Lung (tissue), 17 donors: ENCODE measurements at places on chromosomes 6 and 20. TPM values are rescaled to one million over a fixed set of nuclear protein-coding genes. Genes with fewer than 3 reads are reported as not detected.

- H3K4me3 ChIP-seq = no peak overlapping the region
- DNase-seq = no peak
- H3K27ac ChIP-seq = no peak overlapping the region
Observed at GRCh38 chr6:121791396-121792315, 356.2 kb downstream of the GJA1 start.

DNA sequence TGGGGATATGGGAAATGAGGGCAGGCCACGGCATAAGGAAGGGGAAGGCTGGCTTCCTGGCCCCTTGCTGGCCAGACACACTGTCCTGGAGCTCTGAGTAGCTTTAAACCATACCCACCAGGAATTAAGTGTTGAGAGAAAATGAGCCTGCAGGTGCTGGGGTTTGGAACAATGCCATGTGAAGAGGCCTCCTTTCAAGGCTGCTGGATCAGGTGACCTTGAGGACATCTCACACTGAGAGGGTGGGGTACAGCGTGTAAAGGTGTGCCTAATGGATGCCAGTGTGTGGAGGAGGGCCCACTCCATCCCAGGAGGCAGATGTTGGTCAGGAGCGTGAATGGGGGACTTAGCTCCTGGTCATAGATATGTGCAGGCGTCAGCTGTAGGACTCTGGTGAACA is 74.8 kb upstream of the MLN start:
- H3K36me3 ChIP-seq = no peaks in the 10 kb centered on the region
- H3K27me3 ChIP-seq = no peaks in the 10 kb centered on the region
- H3K27ac ChIP-seq = no peak overlapping the region
- no peak for DNase-seq
- no peak overlapping the region for H3K4me3 ChIP-seq

DNA sequence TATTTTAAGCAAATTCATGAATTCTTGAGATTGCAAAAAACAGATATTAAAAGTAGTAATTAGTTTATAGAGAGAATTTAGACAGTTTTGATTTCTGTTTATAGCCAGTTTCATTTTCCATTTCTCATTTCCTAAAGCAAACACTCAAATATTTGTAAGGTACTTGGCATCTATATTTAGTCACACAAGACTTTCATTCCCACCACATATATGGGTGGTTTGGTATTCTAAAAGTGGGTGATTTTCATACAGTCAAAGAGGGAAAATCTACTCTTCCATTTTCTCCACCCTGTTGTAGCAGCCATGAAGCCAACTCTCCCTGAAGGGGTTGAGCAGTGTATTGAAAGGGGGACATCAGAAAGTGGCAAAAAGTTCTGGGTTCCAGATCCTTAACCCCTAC is 181.1 kb upstream of the SUPT3H start:
- no peaks in the 10 kb centered on the region for H3K36me3 ChIP-seq
- no peak overlapping the region for H3K4me3 ChIP-seq
- H3K27ac ChIP-seq = no peak overlapping the region
- no peak for DNase-seq
- H3K27me3 ChIP-seq = peaks cover 3% of the 10 kb centered on the region

- no peak overlapping the region for H3K27ac ChIP-seq
- DNase-seq = no peak
- H3K27me3 ChIP-seq = no peaks in the 10 kb centered on the region
- H3K4me3 ChIP-seq = no peak overlapping the region
- H3K4me1 ChIP-seq = no peaks in the 10 kb centered on the region
Observed at GRCh38 chr6:140160909-140161308, 786.5 kb upstream of the CITED2 start.

DNA sequence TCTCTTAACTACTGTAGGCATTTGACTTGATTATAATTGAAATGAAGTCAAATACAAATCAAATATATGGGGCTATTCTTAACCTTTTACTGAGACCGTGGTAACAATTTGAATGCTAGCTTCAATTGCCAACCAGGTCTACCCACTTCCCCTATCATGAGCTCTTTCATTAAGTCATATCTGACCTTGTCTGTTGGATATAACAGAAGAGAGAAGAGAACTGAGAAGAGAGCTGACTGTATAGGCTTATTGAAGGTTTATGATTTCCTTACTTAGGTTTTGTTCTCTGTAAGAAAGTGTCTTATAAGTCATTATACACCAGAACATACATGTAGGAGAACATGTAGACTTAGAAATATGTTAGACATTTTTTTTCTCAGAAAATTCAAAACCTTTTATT is 549.4 kb downstream of the COL12A1 start:
- no peaks in the 10 kb centered on the region for H3K4me1 ChIP-seq
- H3K27me3 ChIP-seq = no peaks in the 10 kb centered on the region
- no peak for DNase-seq
- no peaks in the 10 kb centered on the region for H3K36me3 ChIP-seq
- no peak overlapping the region for H3K27ac ChIP-seq

GRCh38 chr6:76124018-76124417 is 51.6 kb upstream of the IMPG1 start:
- no peaks in the 10 kb centered on the region for H3K27me3 ChIP-seq
- H3K27ac ChIP-seq = no peak overlapping the region
- H3K36me3 ChIP-seq = no peaks in the 10 kb centered on the region
- DNase-seq = no peak
- H3K4me1 ChIP-seq = no peaks in the 10 kb centered on the region

- H3K27me3 ChIP-seq = no peaks in the 10 kb centered on the region
- DNase-seq = peak; percentile 75
- H3K27ac ChIP-seq = no peak overlapping the region
Observed at GRCh38 chr6:87697581-87698546, 4.2 kb downstream of the AKIRIN2 start.

DNA sequence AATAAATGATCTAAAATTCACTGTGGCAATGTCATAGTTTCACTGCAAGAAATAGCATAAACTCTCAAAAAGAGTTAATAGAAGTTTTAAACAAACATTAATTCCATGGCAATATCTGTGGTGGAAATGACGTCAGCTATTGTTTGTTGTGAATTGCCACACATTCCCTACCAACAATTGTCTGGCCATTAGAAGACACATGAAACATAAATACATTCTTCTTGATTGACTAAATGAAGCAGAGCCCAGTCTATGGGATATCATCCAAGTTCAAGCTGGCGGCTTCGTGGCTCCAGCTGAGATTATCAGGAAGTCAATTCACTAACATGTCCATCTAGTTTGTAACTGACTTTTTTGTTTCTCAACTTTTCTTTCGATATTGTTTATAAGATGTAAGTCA is 369.0 kb downstream of the ARHGAP18 start:
- DNase-seq = peak; percentile 31
- H3K36me3 ChIP-seq = no peaks in the 10 kb centered on the region
- no peaks in the 10 kb centered on the region for H3K4me1 ChIP-seq

DNA sequence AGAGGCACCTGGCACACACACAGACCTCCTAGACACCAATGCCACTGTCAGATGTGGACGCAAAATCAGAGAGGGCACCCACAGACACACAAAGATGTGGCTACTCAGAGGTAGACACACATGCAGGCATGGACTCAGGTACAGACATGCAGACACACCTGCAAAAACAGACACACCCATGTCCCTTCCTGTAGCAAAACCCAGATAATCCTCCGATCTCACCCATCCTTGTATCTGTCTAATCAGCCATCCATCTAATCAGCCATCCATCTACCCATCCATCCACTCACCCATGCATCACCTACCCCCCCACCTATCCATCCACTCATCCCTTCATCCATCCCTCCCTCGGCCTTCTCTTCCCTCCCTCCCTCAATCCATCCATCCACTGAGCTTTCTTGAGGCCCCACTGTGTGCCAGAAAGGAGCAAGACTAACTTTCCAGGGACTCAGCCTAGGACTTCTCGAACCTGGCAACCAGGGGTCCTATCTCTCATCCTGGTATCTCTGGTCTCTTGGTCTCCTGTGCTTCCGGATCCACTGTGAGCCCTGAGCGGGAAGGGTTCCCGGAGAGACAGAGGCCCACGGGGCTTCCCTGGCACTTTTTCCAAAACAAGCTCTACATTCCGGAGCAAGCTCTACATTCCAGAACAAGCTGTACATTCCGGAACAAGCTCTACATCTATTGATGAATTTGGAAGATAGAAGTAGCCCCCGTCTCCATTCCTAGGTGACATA is 1.1 kb upstream of the TGM2 start:
- H3K27ac ChIP-seq = peak overlapping the region; percentile 32
- H3K4me1 ChIP-seq = peaks cover 13% of the 10 kb centered on the region
- no peaks in the 10 kb centered on the region for H3K27me3 ChIP-seq
- no peak overlapping the region for H3K4me3 ChIP-seq

- H3K4me1 ChIP-seq = peaks cover 3% of the 10 kb centered on the region
- H3K4me3 ChIP-seq = no peak overlapping the region
- no peak overlapping the region for H3K27ac ChIP-seq
Observed at GRCh38 chr20:24495266-24495665, 25.8 kb downstream of the SYNDIG1 start.

DNA sequence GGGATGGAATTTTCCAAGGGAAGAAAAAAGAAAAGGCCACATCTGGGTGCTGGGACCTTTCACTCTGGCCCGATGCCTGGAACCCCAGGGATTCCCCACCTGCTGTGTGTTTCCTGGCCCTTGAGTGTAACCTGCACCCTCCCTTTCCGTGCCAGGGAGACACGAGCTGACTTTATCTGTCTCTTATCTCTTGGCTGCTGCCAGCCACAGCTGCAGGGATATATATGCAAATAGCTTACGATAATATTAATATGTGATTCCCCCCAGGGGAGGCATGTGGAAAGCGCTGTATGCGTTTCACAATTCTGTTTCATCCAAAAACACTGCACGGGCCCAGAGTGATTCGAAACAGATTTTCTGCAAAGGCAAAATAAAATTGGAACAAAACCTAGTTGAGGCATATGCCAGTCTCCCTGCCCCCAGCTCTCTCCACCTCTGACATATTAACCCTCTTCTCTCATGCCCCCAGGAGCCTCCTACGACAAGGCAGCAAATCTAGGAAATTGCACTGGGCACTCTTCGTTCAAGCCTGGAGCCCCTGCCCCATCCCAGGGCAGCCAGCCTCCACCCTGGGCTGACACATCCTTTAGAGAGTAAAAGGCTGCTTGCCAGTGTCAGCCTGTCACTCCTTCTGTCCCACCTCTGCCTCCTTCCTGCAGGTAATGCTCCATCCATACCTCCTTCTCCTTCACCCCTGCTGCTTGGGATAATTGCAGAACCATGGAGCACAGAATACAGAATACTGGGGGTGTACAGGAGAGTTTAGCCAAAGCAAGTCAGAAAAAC is 1.3 kb downstream of the RIPOR3 start:
- H3K27ac ChIP-seq = no peak overlapping the region
- H3K4me3 ChIP-seq = no peak overlapping the region
- H3K27me3 ChIP-seq = no peaks in the 10 kb centered on the region
- no peaks in the 10 kb centered on the region for H3K4me1 ChIP-seq
- no peaks in the 10 kb centered on the region for H3K36me3 ChIP-seq

DNA sequence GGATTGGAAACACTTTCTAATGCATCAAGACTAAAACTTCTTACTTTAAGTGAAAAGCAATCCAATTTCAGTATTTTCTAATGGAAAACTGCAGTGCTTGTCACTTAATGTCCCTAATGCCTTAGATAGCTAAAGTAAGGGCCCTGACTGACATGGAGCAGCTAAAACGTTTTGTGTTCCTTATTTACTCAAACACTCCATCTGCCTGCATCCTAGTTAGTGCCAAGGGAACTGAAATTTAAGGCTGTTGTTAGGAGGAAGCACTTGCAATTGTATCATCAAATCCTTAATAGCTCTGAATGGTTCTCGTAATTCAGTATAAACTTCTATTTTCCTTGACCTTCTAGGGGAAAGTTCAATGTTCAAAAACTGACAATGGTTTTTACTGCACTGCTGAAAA is 127.4 kb downstream of the GJA10 start:
- H3K27me3 ChIP-seq = no peaks in the 10 kb centered on the region
- H3K4me1 ChIP-seq = no peaks in the 10 kb centered on the region
- no peaks in the 10 kb centered on the region for H3K36me3 ChIP-seq

DNA sequence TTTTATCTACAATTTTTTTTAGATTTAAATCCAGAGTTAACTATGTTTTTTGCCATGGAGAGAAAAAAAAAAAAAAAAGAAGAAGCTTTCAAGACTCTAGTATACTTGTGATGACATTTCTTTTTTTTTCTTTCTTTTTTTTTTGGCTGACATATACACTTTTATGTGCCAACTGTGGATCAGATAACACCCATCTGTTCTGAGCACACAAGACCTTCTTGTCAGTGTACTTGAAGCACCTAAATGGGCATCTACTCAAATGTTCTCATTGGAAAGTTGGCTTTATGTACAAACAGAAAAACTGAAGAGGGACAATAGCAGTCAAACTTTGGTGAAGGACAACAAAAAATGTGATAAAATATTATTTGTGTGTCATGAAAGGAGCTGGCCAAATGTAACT is 904.5 kb downstream of the GRIK2 start:
- no peaks in the 10 kb centered on the region for H3K27me3 ChIP-seq
- DNase-seq = no peak
- H3K36me3 ChIP-seq = no peaks in the 10 kb centered on the region
- H3K4me1 ChIP-seq = no peaks in the 10 kb centered on the region
- no peak overlapping the region for H3K27ac ChIP-seq

DNA sequence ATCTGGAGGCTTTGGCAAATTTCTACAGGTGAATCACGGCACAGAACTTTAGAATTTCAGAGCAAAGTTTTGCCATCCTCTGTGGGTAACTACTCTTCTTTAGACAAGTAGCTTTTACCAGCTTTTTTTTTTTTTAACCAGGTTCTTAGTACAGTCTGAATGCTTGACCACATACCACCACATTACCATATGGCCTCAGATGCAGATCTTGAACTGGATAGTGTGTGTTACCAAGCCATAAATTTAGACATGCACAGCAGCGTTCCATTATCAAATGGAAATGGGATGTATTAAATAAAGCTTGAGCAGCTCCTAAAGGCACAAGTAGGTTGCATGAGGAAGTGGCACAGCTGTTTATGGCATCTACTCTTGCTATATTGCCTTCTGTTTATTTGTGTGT is 38.3 kb upstream of the PRSS16 start:
- no peak for DNase-seq
- no peaks in the 10 kb centered on the region for H3K4me1 ChIP-seq
- H3K4me3 ChIP-seq = no peak overlapping the region
- H3K36me3 ChIP-seq = no peaks in the 10 kb centered on the region

PPP1R16B gene
- 15.0 TPM for total RNA-seq

SAMD5 gene
- total RNA-seq = 35.5 TPM

TP53TG5 gene
- not detected for total RNA-seq

FNDC1 gene
- total RNA-seq = 8.6 TPM

C20orf141 gene
- not detected for total RNA-seq

COL11A2 gene
- 2.4 TPM for total RNA-seq

TRIM10 gene
- total RNA-seq = 1.8 TPM

MEI4 gene
- not detected for total RNA-seq
